CD4-positive, alpha-beta T cell treated with Interleukin-15 for 1 hour (primary cell): ENCODE measurements at places on chromosomes 4 and X.

GRCh38 chr4:43567644-43568043, 675.1 kb downstream of the GRXCR1 start:
- DNase-seq = no peak

GRCh38 chrX:124228849-124229248, 103.6 kb upstream of the TEX13D start:
- no peak for DNase-seq

DNA sequence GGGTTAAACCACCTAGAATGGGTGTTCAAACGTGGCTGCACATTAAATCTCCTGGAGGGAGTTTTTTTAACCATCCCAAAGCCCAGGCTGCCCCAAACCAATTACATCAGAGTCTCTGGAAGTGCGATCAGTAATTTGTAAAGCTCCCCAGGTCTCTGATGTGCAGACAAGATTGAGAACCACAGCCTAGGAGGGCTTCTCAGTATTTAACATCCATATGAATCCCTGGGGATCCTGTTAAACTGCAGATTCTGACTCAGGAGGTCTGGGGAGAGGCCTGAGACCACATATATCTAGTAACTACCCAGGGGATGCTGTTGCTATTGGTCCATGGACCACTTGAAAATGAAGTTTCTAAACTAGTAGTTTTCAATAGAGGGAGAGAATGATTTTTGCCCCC, 42.6 kb downstream of the SMPX start:
- DNase-seq = no peak

DNA sequence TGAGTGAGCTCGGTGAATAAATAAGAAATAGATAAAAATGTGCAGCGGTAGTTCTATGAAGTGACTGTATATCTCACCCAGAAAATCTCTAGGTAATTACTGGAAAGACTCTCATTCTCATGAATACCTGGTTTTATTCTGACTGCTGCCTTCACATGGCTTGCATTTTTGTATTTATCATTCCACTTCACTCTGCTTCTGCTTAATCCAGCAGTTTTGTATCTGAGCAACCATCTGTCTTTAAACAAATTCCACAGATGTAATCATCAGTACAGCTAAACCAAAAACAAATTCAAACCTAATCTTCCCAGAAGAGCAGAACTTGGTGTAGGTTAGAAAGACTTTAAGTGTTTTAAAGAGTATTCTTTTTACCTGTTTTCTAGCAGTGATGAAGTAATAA, 11.2 kb upstream of the ALB start:
- no peak for DNase-seq

GRCh38 chr4:76823495-76823894, 74.4 kb downstream of the SOWAHB start:
- no peak for DNase-seq

- no peak for DNase-seq
Measured at GRCh38 chr4:183141997-183142396, 42.9 kb downstream of the WWC2 start.

- no peak for DNase-seq
Measured at GRCh38 chr4:98558471-98559169, 99.8 kb downstream of the TSPAN5 start.

DNA sequence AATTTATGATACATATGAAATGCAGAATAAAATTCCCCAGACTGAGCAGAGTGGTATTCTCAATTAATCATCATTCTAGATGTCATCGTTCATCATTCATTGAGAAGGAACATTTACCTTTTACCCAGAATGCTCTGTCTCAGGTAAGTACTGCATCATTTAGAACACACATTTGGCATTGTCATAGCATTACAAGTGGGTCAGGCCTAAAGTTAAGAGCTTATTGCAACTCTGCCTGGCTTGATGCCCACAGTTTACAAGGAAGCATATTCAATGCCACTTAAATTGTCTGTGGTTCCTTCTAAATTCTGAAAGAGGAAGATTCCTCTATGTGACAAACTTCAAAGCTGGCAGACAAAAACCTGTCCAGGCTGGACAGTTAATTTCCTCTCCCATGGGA, 87.3 kb downstream of the CAMK2D start:
- DNase-seq = no peak

DNA sequence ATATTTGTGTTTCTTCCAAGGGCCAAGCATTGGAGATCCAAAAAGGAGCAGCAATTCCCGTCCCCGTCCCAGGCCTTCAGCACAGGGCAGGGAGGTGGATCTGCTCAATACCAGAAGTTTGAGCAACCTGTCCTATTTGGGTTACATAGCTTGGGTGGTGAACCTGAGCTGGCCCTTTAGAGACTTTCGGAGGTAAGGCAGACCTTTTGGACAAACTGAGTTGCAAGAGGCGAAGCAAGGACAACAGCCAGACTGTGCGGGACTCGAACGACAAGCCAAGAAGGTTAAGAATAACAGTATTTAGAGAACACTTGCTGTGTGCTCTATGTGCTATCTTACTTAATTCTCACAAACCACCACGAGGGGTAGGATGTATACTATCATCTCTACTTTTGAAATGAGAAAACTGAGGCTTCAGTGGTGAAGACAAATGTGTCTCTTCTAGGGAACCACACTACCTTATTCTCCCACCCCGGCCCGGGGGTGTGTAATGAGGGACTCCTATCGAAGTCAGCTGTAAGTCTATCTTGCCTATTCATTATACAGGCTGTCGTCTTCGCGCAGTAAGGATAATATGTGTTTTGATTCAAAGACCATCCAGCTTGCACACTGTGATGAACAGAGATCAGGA, 1.3 kb downstream of the NOP14 start:
- DNase-seq = no peak

DNA sequence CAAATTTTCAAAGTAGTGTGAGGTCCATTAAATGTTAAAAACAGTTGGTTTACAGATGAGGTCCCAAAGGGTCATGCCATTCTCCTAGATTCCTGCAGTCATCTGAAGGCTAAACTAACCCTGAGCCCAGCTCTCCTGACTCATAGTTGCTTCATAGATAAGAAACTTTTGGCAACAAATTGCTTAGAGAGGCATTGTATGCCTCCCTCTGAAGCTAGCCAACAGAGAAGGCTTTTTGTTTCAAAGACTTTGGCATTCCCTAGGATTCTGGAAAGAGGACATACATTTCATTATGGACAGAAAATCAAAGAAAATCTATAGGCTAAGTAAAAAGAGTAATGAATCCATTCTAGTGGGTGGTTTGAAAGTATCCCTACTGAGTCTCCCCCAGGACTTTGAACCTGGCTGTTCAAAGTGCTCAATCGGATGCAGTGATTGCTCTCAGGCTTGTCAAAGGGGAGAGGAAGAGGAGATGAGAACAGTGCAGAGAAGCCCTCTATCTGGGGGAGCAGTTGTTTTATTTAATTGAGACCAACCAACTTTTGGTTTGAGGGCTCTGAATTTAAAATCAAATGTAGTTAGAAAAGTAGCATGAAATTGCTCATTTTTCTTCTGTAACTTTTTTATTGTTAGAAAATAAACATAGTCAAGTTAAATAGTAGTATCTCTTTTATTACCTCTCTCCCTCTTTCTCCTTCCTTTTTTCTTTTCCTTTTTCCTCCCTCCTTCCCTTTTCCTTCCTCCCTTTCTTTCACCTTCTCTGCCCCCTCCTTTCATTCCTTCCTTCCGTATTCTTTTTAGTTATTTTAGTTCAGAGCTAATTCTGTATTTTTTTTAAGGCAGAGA, 72.3 kb upstream of the ZNF518B start:
- no peak for DNase-seq

DNA sequence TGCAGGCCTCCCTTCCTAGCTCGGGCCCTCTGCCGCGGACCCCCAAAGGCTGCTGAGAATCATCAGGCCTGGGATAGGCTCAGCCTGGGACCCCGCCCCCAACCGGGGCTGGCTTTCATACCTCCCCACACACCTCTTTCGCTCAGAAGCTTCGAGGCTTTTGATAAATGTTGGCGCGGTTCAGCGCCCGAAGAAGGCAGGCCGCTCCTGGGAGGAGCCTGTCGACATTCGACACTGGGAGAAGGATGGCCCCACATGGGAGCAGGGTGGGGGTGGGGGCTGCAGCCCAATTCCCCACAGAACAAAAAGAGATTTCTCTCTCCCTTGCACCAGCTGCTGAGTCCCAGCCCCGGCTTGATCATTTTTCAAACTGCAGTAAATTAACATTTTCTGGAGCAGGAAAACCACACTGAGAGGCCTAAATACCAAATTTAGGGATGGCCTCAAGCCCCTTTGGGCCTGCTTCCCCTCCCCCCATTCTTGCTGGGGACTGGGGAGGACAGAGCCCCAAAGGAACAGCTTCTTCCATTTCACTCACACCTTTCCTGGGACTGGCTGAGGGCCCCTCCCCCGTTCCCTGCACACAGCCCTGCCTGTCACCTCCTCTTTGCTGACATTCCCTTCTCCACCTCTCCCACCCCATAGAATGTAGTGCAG, 112.9 kb upstream of the PJA1 start:
- DNase-seq = no peak

GRCh38 chr4:7822877-7823276, 116.8 kb downstream of the AFAP1 start:
- DNase-seq = no peak

DNA sequence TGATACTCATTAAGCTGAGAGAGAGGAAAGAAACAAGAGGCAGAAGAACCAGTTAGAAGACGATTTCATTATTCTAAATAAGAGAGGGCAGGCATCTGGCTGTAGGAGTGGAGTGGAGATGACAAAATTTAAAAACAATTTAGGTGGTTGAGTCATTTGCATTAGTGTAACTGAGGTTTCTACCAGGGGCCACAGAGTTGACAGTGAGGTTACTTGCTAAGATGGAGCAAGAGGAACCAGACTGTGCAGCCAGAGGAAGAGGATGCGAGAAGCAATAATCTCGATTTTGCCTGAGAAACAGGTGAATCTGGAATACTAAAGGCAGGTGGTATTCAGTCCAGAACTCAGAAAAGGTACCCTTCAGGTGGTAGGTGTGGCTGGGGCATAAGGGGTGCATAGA, 491.9 kb downstream of the MID1IP1 start:
- DNase-seq = no peak

GRCh38 chr4:85807247-85807950, 332.4 kb downstream of the ARHGAP24 start:
- no peak for DNase-seq

DNA sequence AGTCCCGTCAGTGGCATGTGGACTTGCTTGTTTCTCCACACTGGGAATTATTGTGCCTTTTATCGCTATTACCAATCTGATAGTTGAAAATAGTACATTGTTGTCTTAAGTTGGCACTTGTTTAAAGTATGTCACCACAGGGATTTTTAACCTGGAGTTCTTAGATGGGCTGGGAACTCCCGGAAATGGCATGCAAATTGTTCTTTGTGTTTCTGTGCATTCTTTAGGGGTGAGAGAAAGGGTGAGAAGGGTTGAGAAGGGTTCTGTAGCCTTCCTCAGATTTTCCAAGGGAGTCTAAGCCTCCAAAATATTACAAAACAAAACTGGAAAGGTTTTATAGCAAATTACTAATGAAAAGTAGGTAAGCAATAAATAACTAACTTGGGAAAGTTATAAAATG, 176.9 kb downstream of the ZIC3 start:
- DNase-seq = no peak

DNA sequence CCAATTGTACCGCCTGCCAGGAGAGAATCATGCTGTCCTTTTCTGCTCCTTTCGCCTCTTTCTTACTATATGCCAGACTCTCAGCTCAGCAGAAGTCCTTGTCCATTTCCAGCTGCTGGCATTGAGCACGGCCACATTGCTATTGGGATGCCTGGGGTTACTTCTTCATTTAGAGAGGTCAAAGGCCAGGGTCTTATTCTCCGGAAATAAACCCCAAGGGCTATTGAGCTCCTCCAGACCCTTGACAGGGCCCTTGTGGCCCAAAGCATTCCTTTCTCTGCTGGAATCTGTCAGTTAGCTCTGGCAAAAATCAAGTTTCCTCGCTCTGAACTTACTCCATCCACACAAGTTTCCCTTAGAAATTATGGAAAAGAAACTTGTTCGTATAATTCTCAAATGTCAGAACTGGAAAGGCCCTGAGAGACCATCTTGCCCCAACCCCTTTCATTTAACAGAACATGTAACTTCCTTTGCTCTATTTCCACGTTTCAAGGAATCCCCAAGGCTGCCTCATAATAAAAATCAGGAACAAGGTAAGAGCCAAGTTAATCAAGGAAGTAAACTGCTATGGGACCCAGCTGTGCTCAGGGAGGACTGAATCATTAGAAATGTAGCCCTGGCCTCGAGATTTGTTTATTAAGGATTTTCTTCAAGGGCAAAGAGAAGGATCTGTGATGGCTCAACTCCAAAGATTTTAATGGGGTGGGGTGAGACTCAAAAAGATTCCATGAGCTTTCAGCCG, 11.8 kb downstream of the AKAP4 start:
- no peak for DNase-seq

DNA sequence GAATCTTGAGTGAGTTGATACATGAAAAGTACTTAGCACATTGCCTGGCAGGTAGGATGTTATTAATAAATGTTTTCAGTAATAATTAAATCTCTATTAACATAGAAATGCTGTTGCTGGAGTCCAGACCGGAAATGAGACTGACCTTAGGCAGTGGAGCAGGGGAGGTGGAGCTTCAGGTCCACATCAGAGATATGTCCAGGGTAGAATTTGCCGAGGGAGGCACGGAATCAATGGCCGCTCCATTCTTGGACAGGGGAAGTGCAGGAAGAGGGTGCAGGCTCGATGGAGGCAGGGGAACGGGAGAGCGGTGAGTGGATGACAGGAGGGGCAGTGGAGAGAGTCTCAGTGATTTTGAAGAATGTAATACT, 107.3 kb downstream of the GATB start:
- DNase-seq = no peak

- no peak for DNase-seq
Measured at GRCh38 chr4:111781611-111782010, 363.6 kb upstream of the FAM241A start.

DNA sequence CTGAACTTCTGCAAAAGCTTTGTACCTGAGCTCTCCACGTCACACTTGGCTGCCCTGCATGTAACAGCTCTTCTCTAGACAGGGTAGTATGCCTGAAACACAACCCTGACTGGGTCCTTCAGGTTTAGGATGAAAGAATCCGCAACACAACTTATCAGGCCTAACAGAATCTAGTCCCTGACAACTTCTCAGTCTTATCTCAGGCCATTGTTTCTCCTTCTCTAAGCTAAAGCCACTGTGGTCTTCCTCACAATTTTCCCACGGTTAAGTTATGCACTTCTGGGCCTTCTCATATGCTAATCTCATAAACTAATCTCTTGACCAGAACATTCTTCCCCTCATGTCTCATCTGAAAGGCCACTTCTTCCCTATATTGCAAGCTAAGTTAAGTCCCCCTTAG, 10.8 kb upstream of the TMPRSS11B start:
- DNase-seq = no peak

DNA sequence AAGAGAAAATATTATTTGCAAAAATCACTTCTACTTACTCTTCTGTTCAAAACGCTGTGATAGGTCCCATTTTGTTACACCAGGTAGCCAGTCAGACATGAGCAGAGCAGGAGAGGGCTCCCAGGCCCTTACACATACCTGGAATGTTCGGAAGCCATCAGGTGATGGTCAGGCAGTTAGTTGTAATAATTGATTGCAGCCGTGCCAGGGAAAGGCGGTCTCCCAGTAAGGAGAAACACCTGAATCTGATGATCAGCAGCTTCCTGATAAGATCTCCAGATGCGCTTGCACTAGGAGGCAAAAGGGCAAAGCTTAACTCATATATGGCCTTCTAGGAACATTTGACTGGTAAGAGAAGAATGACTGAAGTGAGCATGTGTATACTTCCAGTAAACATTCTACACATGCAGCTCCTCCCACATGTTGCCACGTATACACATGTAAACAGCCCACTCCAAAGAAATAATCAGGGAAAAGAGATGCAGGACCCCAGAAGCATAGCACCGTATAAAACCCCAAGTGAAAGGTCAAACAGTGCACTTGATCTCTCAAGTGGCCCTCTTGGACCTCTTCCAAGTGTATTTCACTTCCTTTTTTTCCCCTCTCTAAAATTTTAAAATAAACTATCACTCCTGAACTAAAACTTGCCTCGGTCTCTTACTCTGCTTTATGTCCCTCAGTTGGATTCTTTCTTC, 1338.0 kb downstream of the FSTL5 start:
- no peak for DNase-seq
